ENCODE measurements at places on chromosomes 2 and 18.

GRCh38 chr18:76619261-76619620 lies 124.2 kb upstream of the ZNF516 start:
- DNase-seq = no peak

DNA sequence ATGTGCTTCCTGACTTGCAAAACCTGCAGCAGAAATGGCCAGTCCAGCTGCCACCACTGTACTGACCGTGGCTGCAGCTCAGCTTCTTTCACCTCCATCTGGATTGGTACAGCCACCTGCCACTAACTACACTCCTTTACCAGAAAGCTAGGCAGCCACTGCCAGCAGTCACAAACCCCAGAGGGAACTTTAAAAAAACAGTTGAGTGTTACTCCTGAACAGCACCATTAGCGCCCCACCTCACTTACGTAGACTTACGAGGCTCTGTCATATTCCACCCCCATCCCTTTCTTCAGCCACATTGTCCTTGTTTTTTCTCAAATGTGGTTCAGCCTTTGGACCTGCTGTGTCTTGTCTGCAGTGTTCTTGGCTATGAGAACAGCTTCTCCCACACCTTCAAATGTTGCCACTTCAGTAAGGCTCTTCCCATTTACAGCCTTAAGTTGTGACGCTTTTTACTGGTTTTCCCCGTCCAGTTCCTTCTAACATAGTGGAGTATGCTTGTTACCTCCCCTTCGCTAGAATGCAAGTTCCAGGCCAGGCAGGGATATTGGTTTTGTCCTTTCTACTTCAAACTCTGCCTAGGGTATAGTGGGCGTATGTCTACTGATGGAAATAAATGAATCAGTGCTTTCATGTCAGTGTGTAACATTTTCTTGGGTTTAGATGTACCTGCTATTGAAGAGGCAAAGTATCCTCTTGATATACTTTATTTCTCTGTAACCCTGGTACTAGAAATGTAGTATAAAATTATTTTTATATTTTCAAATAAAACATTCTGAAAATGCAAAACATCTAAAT lies 17.0 kb downstream of the HNRNPA3 start:
- DNase-seq = peak; percentile 37

DNA sequence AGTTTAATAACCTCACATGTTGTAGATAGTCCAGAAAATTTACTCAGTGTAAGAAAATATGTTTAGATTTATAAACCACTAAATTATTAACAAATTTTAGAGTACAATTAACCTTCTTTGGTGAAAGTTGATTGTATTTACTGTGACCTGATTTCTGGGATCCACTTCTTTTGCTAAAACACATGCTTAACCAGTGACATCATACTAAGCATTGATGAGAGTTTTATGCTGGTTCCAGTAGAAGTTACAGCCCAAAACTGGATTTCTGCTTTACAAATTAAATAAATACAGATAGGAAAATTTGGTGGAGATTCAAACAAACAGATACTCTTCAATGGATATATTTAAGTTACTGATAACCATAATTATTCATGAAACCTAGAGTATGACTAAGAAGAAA lies 40.9 kb downstream of the RBBP8 start:
- DNase-seq = no peak

- no peak for DNase-seq
Observed at GRCh38 chr2:2788076-2788475, 457.0 kb upstream of the MYT1L start.

GRCh38 chr2:240172071-240172895 lies 31.8 kb upstream of the OTOS start:
- no peak for DNase-seq

DNA sequence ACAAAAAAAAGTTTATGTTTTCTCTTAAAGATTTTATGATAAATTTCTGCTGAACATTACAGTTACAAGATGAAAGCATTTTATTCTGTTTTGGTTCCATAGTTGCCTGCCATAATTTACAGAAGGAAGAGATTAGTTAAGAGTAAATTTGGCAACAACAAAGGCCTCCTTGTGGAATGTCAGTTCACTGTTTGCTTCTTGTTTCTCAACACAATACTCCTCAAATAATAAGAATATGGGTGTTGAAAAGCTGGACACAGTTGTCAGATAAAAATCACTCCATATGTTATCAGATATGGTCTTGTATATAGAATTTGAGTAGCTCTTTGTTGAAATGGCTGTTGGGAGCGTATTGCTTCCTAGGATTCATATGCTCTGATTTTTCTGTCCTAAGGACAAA lies 359.5 kb downstream of the CPS1 start:
- no peak for DNase-seq

- DNase-seq = peak; percentile 8
Observed at GRCh38 chr2:36792951-36793350, 96.4 kb downstream of the VIT start.

DNA sequence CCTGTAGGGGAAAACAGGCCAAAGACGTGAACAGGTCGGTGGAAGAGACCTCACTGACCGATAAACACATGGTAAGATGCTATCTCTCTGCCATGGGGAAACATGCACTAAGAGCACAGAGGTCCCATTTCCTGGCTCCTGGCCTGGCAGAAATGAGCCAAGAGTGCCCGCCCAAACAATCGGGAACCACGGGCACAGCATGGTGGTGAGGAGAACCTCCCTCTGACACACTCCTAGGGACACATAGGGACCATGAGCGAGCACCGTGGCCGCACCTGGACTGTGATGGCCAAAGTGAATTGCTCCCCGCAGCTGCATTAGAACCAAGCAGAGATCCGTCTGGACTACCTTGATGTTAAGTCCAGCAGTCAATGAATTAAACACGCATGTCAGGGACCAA lies 11.1 kb downstream of the HS6ST1 start:
- no peak for DNase-seq

GRCh38 chr18:24397694-24398368 lies at the start of gene OSBPL1A:
TSS of gene OSBPL1A (minus strand) at chr18:24397824. CDS start at chr18:24377533, 20,291 bp downstream.
- DNase-seq = peak; percentile 99

DNA sequence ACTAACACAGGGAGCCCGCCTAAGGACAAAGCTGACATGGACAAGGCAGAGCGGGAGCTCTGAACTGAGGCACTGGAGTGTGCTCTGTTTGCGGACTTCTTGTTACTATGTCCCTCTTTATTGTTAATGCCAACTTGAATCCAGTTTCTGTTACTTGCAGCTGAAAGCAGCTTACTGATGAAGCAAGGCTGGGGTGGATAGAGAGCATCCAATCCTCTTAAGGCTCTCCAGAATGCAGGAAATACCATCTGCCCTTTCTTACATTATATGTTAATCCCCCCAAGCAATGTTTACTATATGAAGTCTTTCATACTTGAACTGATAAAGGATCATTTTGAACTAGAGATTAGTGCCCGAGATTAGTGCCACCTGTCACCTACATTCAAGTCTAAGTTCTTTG lies 9.4 kb downstream of the FAM210A start:
- DNase-seq = no peak

- DNase-seq = peak; percentile 28
Observed at GRCh38 chr2:69082430-69082997, 69.5 kb downstream of the ANTXR1 start.

DNA sequence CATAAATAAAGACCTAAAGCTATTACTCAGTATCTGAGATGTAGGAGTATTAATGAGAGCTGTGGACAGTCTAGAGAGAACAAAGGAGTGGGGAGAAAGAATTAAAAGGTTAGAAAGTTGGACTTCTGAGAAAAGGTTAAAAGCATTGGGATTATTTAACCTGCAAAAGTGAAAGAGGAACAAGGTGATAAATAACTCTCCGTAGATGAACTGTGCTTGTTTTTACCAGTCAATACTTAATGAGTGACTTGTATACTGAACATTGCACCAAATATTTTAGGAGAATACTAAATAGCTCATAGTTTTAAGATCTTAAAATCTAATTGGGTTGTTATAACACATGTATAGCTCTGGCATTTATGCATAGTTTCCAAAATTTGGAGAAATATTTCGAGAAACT lies 137.5 kb downstream of the GPD2 start:
- no peak for DNase-seq

DNA sequence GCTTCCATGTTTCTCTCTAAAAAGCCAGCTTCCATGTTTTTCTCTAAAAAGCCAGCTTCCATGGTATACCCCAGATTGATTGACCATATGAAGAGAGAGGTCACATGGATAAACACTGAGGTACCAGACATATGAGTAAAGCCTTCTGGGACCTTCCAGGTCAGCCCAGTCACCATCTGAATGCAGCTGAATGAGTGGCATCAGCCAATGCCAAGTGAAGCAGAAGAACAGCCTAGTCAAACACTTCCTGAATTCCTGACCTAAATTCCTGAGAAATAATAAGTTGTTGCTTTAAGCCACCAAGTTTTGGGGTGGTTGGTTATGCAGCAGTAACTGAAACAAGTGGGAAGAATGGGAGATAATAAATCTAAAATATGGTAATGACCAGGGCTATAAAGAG lies 5.7 kb upstream of the ALS2 start:
- DNase-seq = no peak

DNA sequence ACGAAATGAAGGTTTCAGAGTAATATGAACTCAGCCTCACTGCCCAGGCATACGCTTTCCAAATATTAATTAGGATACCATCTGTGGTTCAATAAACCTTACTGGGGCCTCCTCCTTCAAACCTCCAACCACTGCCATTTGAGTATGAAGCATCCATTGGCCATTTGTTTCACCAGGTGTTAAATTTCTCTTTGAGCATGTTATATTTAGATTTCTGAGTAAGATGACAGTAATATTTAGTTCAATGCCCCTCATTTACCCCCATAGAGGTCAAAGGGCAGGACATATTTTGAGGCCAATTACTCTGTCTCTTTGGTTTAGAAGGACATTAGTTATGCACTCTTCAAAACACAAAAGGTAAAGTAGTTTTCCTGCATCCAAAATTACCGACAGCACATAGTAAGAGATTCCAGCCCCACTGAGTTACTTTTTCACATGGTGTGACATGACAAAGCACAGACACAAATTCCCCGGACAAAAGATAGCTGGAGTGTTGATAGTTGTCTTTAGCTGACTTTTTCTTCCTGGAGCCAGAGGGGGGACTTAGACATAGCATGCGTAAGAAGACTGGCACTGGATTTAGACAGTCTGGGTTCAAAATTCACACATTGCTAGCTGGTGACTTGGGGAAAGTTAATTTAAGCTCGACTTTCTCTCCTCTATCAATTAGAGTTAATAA lies 33.1 kb upstream of the LNPK start:
- no peak for DNase-seq

- no peak for DNase-seq
Observed at GRCh38 chr2:85503851-85504777, 34.9 kb upstream of the MAT2A start.

DNA sequence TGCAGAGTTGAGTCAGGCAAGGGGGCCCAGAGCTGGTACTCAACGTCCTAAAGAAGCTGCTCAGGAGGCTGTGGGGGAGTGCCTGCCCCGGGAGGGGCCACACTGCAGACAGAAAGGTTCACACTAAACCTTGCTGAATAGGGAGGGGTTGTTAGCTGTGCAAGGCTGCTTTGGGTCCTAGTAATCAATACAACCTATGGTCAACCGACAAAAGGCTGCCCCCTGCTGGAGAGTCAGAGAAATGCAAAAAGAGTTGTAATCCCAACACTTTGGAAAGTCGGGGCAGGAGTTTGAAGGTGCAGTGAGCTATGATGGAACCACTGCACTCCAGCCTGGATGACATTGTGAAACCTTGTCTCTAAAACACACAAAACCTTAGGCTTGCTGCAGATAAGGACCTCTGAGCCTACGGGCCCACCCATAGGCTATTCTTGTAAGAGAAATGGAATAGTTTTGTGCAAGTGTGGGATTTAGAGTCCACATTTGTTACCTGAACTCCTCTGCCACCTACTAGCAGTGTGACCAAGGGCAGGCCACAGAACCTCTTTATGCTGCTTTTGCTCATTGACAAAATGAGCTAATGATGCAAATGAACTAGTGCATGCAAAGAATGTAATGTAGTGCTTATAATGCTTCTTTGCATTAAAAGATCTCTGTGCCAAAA lies 81.5 kb downstream of the PRPF40A start:
- peak; percentile 57 for DNase-seq

- no peak for DNase-seq
Observed at GRCh38 chr2:181586569-181587081, 70.3 kb downstream of the CERKL start.

DNA sequence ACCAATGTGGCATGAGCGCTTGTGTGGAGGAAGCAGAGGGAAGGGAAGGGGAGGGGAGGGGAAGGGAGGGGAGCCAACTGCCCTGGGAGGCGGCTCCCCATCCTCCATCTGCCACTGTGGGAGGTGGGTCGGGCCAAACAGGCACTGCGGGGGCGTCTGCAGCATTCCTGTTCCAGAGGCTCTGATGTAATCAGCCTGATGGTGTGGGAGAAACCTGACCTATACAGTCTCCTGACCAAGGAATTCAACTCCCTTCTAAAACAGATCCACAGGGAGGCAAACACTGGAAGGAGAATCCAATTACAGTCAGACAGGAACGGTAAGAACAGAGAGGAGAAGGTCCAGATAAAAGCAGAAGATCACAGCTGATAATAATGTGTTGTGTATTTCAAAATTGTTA lies 88.8 kb downstream of the CD8B2 start:
- DNase-seq = no peak

GRCh38 chr2:7858624-7859023 lies 823.2 kb upstream of the ID2 start:
- no peak for DNase-seq

DNA sequence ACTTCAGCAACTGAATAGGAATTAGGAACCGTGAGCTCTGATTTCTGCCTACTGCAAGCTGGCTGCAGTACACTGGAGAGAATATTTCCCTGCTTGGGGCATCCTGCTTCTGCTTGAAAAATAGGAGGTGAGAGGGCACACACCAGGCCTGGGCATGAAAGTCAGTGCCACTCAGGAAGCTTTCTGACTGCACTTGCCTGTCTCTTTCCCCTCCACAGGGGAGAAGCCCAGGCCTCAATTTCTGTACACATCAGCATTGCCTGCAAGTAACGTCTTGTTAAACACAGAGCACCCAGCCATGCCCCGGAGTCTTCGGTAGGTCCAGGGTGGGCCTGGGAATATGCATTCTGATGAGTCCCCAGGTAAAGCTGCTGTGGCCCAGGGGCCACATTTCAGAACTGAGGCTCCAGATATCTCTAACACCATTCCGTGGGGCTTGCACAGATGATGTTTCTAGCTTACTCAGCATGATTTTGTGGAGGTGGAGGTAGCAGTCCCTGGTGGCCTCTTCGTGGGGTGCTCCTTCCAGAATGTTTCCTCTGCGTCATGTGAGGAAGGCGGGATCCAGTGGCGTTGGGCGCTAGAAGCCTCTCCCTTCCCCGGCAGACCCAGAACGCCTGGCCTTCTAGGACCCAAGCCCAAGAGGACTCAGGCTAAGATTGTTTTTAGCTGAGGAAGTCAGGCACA lies 114.1 kb downstream of the ZBTB7C start:
- DNase-seq = no peak

- no peak for DNase-seq
Observed at GRCh38 chr18:79991494-79991893, 3.1 kb upstream of the TXNL4A start.

All from OCI-M1 (cell line).